Cardiac atrium fibroblast (primary cell): ENCODE measurements at places on chromosomes 7 and 10. TPM values are rescaled to one million over a fixed set of nuclear protein-coding genes. Genes with fewer than 3 reads are reported as not detected.

The PRPS1L1 gene
- total RNA-seq: not detected in 2 replicates

The NEUROG3 gene
- total RNA-seq: not detected in 2 replicates

The TMEM213 gene
- total RNA-seq: not detected in 2 replicates

The HOXA2 gene
- total RNA-seq: not detected in 2 replicates

The PODXL gene
- total RNA-seq: 2.9 and 10.9 TPM in 2 replicates
